Cardiac septum (tissue), 1 donor: ENCODE measurements at places on chromosomes 4 and X. TPM values are rescaled to one million over a fixed set of nuclear protein-coding genes. Genes with fewer than 3 reads are reported as not detected.

FAM9C gene
- total RNA-seq = not detected

PNMA6F gene
- not detected for total RNA-seq

GRCh38 chr4:56666279-56666678 is 14.8 kb downstream of the HOPX start:
- DNase-seq = no peak

DNA sequence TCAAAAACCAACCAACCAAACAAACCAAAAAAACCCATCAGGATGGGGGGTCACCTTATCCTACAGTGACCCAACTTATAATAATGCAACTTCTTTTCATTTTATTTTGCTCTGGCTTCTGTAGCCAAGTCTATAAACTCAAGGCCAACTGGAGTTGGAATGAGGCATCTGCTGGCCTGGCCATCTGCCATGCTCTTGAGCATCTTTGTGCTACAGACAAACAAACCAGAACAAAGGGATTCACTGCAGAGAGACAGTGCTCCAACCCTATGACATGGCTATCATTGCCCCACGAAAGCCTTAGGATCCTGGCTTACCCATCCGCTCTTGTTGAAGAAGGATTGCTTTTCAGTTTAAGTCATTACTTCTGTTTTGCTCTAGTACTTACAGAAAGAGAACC is 49.2 kb upstream of the SCRG1 start:
- no peak for DNase-seq
